Naive thymus-derived CD8-positive, alpha-beta T cell (primary cell): ENCODE measurements at places on chromosomes 1 and 21. TPM values are rescaled to one million over a fixed set of nuclear protein-coding genes. Genes with fewer than 3 reads are reported as not detected.

DNA sequence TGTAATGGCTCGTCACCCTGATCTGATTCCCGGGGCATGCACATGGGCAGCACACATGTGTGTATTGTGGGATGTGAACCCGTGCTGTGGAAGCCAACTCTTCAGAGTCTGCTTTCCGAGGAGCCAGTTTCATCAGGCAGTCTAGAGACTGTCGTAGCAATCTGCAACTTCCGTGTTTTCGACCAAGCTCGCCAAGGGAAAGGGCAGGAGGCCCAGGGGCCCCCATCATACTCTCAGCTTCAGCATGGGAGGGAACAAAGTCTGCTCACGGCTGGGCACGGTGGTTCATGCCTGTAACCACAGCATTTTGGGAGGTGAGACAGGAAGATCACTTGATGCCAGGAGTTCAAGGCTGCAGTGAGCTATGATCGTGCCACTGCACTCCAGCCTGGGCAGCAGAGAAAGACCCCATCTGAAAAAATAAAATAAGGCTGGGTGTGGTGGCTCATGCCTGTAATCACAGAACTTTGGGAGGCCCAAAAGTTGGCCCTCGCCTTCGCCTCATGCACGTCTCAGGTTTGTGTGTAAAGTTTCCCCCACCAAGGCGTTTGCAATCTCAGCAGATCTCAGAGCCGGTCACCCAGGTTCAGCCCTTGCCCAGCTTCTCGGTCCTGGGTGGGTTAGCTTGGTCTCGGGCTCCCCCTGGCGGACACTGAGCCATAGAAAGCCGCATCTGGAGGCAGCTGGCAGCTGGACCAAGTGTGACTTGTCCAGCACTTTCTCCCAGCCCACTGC, 48.5 kb upstream of the SLC25A33 start:
- peaks cover 2% of the 10 kb centered on the region for H3K4me1 ChIP-seq
- H3K4me3 ChIP-seq, result no peak overlapping the region
- H3K27ac ChIP-seq, result no peak overlapping the region
- no peaks in the 10 kb centered on the region for H3K36me3 ChIP-seq
- H3K27me3 ChIP-seq, result no peaks in the 10 kb centered on the region
- peak; percentile 75 for DNase-seq

DNA sequence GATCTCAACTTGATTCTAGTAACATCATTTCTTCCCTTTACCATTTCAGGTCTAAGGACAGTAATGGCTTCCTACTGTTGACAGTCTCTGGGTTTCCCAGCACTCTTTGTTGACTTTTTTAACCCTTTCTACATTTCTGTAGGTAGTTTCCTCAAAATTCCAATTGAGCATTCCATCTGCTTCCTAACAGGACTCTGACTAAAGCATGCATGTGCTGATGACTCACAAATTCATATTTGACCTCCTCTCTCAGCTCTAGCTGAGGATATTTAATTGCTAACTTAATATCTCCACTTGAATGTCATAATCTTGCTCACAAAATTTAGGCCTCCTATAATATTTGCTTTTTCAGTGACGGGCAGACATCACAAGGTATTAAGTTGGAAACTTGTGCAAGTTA, 93.3 kb upstream of the ZNHIT6 start:
- peaks cover 12% of the 10 kb centered on the region for H3K27me3 ChIP-seq
- no peak overlapping the region for H3K27ac ChIP-seq
- H3K4me1 ChIP-seq, result no peaks in the 10 kb centered on the region
- no peak for DNase-seq
- no peak overlapping the region for H3K4me3 ChIP-seq

DNA sequence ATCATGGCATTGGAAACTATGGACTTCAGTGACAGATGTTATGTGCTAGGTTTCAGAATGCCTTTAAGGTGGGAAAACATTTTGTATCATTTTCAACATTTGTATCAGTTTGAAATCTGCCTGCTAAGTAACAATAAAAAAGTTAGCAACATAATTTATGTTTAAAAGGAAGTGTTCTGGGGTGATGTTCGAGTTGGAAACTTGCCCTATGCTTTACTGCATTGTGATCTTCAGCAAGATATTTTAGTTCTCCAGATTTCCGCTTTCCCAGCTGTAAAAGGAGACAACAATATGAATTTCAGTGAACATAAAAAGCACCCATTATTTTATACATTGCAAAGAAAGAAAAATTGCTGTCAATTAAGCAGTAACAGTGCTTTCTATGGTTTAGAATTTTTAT, 187.4 kb downstream of the DISC1 start:
- H3K4me1 ChIP-seq, result peaks cover 2% of the 10 kb centered on the region
- H3K4me3 ChIP-seq, result no peak overlapping the region
- no peak overlapping the region for H3K27ac ChIP-seq
- peaks cover 24% of the 10 kb centered on the region for H3K36me3 ChIP-seq

DNA sequence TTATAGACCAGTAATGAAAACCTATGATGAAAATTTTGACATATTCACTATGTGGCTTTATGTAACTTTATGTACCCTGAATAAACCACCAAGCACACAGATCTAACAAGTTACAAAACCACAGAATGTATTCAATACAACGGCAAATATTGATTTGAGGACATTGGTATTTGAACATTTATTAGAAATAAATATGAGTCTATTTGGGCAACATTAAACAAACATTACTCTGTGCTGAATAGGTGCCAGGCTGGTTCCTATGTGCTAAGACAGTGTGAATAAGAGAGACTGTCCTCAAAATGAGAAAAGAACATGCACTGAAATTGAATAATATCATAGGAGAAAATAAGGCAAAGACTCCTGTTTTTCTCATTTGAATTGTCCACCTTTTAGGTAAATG, 1341.2 kb downstream of the PLA2G4A start:
- no peak overlapping the region for H3K27ac ChIP-seq
- no peak overlapping the region for H3K4me3 ChIP-seq
- no peaks in the 10 kb centered on the region for H3K36me3 ChIP-seq

The GNG12 gene
- total RNA-seq, result not detected

DNA sequence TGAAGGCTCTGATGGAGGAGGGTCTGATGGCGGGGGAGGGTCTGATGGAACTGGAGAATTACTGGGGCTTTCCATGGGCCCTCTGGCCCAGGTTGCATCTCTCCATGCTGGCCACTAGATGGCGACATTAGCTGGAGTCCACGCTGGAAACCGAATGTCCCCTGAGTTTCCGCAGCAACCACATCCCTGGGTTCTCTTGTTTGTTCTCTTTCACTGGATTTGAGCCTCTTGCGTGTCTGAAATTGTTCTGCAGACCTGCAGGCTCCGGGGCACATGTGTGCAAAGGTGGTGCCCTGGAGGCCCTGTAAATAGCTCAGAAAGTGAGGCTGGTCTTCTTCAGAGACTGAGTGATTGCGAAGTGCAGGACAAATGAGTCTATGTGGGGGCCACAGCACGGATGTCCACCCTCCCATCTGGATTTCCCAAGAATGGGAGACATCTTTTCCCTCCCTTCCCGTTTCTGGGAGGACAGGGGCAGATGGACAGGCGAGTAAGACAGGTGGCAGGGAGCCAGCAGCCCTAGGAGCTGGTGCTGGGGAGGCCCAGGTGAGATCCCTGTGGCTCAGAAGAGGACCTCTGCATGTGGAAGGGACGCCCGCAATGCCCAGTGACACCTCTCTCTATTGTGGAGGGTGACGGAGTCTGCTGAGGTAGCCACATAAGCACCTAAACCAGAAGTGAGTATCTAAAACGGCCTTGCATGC, 73.2 kb upstream of the ABCG1 start:
- H3K36me3 ChIP-seq, result no peaks in the 10 kb centered on the region
- peak overlapping the region; percentile 18 for H3K27ac ChIP-seq
- no peak overlapping the region for H3K4me3 ChIP-seq
- H3K27me3 ChIP-seq, result no peaks in the 10 kb centered on the region

GRCh38 chr1:14065486-14065885, 365.5 kb downstream of the PRDM2 start:
- no peak overlapping the region for H3K4me3 ChIP-seq
- H3K36me3 ChIP-seq, result no peaks in the 10 kb centered on the region
- DNase-seq, result no peak
- no peaks in the 10 kb centered on the region for H3K4me1 ChIP-seq
- no peak overlapping the region for H3K27ac ChIP-seq

DNA sequence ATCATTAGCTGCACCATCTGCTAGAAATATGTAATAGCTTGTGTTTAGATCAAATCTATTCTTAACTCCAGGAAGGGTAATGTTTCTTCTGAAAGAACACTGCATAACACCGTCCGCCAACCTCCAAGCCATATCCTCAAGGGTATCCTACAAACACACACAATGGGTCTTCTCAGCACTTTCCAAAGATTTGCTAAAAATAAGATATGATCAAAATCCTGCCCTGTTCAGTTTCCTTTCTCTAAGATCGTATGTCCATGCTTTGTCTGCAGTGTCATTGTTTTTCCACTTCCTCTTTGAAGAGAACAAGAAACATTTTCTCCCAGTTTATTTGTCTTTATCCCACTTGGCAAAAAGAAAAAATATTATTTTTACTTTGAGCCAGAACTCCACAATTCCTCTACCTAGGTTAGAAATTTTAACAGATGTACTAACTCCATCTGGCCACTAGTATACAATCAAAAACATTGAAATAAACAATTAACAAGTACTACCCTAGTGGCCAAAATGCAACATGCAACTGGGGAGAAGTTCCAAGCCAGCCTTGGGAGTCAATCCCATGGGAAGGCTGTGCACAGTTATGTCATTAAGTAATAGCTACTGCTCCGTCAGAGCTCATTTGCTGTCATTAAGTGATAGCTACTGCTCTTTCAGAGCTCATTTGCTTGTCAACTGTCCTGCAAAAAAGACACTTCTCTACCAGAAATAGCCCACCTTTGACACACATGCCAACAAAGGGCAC, 37.8 kb downstream of the FRRS1 start:
- no peaks in the 10 kb centered on the region for H3K36me3 ChIP-seq
- no peaks in the 10 kb centered on the region for H3K27me3 ChIP-seq
- no peak for DNase-seq
- H3K4me1 ChIP-seq, result no peaks in the 10 kb centered on the region

DNA sequence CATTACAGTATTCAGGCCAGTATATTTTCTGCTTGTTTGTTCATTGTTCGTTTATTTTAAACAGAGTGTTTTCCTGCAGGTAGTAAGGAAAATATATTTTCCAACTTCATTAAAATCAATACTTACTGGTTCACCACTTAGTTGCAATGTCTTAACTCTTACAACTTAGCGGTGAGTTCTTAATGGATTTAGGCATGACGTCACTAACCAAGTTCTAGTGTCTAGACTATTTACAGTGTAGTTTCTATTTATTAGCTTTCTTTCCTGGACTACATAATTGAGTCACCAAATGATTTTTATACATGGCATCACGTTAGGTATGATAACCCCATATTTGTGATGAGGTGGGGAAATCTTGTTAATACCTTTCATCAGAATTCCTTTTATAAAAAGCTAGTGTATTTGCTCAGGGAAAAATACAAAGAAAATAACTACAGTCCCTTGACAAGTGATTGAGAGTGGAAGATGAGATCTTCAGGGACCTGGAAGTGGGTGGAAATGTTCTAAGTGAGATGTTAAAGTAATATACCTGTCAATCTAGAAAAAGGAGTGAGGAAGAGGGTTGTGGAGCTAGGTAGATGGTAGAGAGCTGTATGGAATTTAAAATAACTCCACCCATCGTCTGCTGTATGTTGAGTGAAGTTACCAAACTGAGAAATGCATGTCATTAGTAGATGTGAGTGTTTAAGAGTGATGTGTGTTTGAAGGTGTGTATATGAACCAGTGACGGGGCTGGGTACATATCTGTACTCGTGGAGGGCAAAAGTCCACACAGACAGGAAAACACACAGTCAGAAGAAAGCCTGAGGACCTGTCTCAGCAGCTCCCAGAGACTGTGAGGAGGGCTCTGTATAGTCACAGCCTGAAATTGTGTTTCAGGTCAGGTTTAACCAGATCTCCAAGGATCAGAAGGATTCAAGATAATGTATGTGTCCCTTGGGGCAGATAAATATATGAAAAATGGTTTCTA, 197.6 kb upstream of the ADAMTS5 start:
- no peaks in the 10 kb centered on the region for H3K27me3 ChIP-seq
- no peaks in the 10 kb centered on the region for H3K4me1 ChIP-seq
- H3K4me3 ChIP-seq, result no peak overlapping the region
- peak overlapping the region; percentile 5 for H3K27ac ChIP-seq
- no peaks in the 10 kb centered on the region for H3K36me3 ChIP-seq
- DNase-seq, result no peak

DNA sequence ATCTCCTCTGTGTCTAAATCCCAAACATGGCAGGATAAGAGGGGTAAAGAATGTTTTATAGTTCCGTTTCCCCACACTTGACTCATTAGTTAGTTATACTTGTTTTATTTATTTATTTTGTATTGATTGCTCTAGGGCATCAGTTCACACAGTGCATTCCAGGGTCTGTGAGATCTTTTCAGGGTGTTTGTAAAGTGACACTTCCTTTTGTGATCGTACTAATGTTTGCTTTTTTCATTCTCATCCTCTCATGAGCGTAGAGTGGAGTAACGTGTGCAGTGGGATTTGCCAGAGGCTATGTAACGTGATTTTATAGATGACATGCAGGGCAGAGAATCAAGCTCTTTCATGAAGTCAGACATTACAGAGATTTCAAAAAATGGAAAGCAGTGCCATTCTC, 103.2 kb downstream of the SCCPDH start:
- H3K4me1 ChIP-seq, result no peaks in the 10 kb centered on the region
- no peak overlapping the region for H3K4me3 ChIP-seq

- no peaks in the 10 kb centered on the region for H3K4me1 ChIP-seq
- peaks cover 3% of the 10 kb centered on the region for H3K36me3 ChIP-seq
- no peak overlapping the region for H3K27ac ChIP-seq
- no peaks in the 10 kb centered on the region for H3K27me3 ChIP-seq
- no peak overlapping the region for H3K4me3 ChIP-seq
These were observed 10.2 kb downstream of the DHCR24 start for GRCh38 chr1:54876814-54877213.
